ENCODE measurements at places on chromosomes 7 and 10.
A peak's percentile ranks its signal among the peaks of the same experiment; 100 is the strongest.

GRCh38 chr10:128027822-128028507 is 98.3 kb downstream of the MKI67 start:
- DNase-seq, result no peak

GRCh38 chr10:27344568-27345454 is 104.2 kb upstream of the ACBD5 start:
- no peak for DNase-seq

DNA sequence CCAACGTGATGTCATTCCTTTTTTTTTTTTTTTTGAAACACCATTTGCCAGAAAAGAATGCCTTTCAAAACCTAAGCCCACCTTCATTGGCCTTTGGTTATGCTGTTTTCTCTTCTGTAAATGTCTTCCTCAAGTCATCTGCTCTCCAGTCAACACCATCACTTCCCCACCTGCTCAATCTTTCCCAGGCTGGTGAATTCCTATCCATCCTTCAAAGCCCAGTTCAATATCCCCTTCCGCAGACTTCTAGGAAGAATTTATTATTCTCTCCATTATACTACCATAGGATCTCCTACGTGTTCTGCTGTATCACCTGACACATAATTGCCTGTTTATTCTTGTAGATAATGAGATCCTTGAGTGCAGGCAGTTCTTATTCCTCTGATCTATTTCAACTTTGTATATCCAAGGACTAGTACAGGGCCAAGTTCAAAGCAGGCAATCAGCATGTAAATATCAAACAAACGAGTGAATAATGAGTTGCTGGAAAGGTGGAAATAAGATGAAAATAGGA is 73.5 kb upstream of the PRR15 start:
- no peak for DNase-seq

- no peak for DNase-seq
Measured at GRCh38 chr7:27424749-27425148, 182.1 kb downstream of the EVX1 start.

DNA sequence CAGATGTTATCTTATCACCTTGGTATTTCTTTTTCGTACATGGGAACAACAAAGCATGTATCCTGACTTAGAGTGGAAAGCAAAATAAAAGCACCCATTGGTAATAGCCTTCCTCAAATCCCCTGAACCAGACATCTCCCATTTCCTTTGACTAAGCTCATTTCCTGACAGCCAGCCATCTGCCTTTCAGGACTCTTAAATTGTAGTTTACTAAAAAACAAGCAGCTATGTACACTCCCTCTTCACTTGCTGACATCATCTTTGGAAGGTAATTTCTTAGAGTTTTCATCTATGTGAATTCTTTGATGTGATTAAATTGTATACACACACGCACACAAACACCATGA is 40.7 kb downstream of the ARL4A start:
- DNase-seq, result no peak

GRCh38 chr7:116339564-116339963 is 129.2 kb downstream of the TES start:
- no peak for DNase-seq

- DNase-seq, result no peak
Measured at GRCh38 chr7:47327698-47328391, 254.1 kb downstream of the TNS3 start.

GRCh38 chr10:30786131-30786530 is 156.6 kb upstream of the LYZL2 start:
- no peak for DNase-seq

DNA sequence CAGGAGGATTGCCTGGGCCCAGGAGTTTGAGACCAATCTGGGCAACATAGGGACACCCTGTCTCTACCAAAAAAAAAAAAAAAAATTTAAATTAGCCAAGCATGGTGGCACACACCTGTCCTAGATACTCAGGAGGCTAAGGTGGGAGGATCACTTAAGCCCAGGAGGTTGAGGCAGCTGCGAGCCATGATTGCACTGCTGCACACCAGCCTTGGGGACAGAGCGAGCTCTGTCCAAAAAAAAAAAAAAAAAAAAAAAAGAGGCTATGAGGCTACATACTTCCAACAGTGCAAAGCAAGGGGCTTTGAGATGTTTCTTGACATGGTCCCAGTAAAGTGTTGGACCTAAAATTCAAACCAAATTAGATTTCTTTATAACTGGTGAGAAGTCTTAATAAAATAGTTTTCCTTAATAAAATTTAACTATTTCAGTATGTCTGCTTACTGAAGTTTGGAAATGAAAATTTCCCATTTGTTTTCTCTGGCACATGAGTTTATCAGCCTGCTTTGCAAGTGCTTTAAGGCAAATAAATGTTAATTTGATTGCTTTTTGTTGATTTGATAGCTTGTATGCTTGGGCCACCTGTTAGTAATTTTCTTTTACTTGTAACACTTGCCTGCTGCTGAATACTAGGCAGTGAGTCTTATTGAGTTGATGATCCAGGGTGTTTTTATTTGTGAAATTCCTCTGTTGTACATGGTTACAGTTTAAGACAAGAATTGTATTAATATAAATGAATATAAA is 16.1 kb downstream of the CALU start:
- DNase-seq, result no peak

DNA sequence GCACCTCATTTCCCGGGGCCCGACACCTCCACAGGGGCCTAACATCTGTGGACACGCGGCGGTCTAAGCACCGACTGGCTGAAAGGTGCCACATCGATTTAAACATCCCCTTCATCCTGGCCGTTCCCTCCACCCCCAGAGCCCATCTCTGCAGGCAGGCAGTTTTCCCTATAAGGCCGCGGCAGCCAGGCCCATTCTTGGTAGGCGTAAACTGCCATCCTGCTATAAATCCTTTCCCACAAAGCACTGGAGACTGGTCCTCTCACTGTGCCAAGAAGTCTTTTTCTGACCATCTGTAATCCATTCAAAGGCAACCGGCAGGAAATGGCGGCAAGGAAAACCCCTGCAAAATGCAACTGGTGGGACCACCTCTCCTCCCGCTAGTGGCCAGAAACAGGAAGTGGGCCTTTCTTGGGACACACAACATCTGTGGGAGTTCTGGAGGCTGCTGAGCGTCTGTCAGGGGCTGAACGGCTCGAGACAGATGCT is 22.4 kb downstream of the ATXN7L1 start:
- DNase-seq, result no peak

- DNase-seq, result no peak
Measured at GRCh38 chr7:157233677-157234076, 95.0 kb downstream of the UBE3C start.

DNA sequence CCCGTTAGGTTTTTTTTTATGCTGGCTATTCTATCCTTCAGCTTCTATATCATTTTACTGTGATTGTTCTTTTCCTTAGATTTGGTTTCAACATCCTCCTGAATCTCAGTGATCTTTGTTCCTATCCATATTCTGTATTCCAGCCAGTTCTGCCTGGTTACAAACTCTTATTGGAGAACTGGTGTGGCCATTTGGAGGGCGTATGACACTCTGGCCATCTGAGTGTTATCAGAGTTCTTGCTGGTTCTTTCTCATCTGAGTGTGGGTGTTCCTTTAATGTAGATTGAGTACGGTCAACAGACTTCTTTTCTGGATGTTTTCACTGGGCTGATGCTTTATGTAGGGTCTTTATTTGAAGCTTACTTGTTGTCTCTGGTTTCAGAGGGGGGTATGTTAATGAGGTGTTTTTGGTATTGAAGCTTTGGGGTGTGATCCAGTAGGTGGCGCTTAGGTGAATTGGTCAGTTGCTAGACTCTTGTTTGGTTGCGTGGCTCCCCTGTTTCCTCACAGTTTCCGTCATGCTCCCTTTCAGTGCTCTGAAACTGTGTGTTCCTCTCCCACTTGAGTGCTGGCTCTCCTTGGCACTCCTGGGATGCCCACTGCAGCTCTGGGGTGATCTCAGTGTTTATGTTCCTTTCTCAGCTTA is 80.7 kb downstream of the FANK1 start:
- DNase-seq, result no peak

- DNase-seq, result no peak
Measured at GRCh38 chr10:80414142-80414895, 6.0 kb downstream of the PRXL2A start.

DNA sequence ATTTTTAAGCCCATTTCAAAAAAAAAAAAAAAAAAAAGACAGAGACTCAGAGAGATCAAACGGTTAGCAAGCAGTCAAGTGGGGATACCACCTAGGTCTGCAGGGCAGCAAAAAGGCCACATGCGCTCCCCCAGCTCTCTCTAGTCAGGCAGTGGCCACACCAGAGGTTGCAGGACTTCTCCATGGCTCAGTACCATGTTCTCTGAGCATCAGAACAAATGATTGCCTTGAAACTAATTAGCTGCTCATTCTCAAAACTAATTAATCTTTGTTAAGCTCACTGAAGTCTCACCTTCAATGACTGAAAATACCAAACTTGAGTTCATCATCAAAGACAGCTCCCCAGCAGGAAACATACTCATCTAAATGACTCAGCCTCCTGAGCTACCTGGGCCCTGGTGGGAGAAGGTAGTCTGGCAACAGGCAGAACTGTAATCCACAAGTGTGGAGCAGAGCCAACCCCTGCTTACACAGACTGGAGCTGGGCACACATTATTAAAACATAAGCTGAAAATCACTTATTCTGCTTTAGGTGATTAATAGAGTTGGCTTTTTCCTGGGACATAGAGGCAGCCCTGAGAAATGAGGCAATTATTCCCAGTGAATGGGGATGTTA is 319.6 kb downstream of the GRID1 start:
- DNase-seq, result peak; percentile 9

DNA sequence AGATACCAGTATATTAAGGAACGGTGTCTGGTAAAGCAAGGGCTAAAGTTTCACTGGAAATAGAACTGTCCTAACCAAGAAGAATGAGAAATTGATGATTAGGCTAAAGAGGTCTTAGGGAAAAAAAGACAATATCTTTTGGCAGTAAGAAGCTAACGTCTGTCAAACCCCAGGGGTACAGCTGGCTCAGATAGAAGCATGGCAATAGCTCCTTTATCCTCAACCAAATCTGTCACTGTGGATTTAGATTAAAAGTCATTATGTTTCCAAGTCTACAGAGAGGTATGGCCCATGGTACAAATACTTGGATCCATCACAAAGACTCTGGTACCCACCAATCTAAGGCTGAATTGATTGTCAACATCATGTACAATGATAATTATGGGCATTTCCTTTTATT is 8.6 kb upstream of the SLC16A9 start:
- no peak for DNase-seq

DNA sequence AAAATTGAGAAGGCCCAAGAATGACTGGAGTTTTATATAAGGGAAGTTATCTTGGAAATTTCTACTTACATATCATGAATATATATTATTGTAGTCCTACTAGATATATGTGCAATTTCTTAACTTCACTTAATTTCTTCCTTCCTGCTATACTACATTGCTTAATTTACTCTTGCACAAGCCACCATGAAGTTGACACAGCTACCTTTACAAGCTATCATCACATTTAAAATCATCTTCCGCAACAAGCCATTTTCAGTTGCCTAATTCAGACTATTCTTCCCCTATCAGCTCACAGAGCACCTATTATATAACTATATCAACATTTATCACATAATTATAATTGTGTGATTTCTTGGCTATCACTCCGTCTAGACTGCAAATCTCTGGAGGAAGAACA is 418.4 kb downstream of the PARD3 start:
- no peak for DNase-seq

- no peak for DNase-seq
Measured at GRCh38 chr10:7400068-7400715, 10.6 kb downstream of the SFMBT2 start.

DNA sequence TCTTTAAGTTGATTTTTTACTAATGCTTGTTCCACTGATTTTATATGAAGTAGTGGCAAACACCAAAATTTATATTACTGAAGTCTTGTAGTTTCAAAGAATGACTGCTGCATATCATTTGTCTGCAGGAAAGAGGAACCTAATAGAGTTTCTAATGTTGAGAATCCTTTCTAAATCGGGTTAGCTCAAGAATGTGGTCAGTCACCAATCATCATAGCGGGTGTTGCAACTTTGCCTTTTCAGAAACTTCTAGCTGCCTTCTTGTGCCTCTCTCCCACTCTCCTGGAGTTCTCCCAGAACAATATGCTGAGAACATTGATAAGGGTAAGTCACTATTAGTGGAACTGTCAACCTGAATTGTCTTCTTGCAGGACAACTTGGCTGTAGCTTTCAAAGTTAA is 524.8 kb upstream of the SORCS1 start:
- no peak for DNase-seq

GRCh38 chr10:27719052-27719451 is 26.6 kb downstream of the MKX start:
- DNase-seq, result no peak

DNA sequence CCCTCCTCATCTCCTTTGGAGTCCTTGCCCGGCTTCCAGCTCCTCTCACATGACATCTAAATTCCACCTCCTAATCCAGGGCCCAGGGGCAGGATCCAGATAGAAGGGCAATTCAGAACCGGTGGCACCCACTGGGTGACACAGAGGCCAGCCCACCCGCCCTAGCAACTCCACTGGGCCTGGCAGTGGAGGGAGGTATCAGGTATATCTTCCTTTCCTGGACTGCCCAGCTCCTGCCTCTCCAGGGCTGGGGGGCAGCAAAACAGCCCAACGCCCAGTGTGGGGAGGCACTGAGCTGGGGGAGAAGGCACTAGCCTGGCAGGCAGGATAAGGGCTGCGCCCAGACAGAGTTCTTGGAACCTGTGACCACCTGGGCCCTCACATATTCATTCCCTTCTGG is 10.4 kb upstream of the TRIM8 start:
- DNase-seq, result no peak

- no peak for DNase-seq
Measured at GRCh38 chr7:137235434-137235833, 108.1 kb downstream of the PTN start.

DNA sequence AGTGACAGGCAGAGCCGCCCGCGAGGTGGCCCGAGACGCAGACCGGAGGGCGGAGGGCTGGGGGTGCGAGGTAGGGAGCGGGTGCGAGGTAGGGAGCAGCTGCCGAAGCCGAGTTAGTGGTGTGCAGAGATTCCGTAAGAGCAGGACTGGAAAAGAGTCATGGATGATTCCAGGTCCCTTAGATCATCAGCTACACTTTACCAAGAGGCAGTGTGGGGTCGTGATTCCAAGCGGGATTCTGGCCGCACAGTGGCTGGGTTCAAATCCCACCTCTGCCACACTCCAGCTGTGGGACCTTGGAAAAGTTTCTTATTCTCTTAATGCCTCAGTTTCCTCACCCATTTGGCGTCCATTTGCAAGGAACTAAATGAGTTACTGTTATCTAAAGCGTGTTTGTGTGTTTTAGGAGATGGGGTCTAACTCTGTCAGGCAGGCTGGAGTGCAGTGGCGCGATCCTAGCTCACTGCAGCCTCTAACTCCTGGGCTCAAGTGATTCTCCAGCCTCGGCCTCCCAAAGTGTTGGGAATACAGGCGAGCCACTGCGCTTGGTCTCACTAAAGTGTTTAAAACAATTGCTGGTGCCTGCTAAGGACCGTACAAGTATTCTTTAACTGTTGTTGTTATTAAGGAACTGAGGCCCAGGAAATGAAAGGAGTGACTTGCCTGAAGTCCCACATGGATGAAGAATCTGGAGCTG is 1.1 kb downstream of the NDUFB2 start:
- DNase-seq, result no peak

DNA sequence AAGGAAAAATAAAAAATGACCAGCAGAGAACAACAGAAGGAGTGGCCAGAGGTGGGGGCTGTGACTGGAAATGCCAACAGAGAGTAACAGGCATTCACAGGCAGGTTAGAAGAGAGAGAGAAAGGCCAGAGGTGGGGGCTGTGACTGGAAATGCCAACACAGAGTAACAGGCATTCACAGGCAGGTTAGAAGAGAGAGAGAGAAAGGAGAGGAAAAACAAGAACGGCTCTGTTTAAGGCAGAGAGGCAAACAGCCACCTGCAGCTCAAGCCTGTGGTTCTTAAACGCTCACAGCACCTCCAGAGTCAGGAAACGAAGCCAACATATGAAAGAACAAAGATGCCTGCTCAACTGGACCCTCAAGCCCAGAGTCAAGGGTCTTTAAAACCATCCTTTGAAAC is 39.5 kb upstream of the DGKI start:
- DNase-seq, result no peak
